Small intestine (tissue), 16 donors: ENCODE measurements at places on chromosomes 6 and 20. TPM values are rescaled to one million over a fixed set of nuclear protein-coding genes. Genes with fewer than 3 reads are reported as not detected.

The HLA-DPB1 gene
- 150 TPM for polyA plus RNA-seq

The ARMH2 gene
- polyA plus RNA-seq: not detected

The RIN2 gene
- 17.0 TPM for polyA plus RNA-seq

The JPH2 gene
- polyA plus RNA-seq: 0.22 TPM

The C6orf58 gene
- not detected for polyA plus RNA-seq

The GUCA1A gene
- polyA plus RNA-seq: not detected

The SCAF8 gene
- polyA plus RNA-seq: 36.2 TPM

The CPXM1 gene
- 13.9 TPM for polyA plus RNA-seq

The SIRPD gene
- 1.2 TPM for polyA plus RNA-seq

The ENPP4 gene
- polyA plus RNA-seq: 4.0 TPM

The RCAN2 gene
- polyA plus RNA-seq: 0.67 TPM

The PPP1R3G gene
- polyA plus RNA-seq: not detected

The TCF15 gene
- 0.21 TPM for polyA plus RNA-seq

The DEK gene
- 61.1 TPM for polyA plus RNA-seq
